ENCODE measurements at places on chromosomes 3 and 15.

DNA sequence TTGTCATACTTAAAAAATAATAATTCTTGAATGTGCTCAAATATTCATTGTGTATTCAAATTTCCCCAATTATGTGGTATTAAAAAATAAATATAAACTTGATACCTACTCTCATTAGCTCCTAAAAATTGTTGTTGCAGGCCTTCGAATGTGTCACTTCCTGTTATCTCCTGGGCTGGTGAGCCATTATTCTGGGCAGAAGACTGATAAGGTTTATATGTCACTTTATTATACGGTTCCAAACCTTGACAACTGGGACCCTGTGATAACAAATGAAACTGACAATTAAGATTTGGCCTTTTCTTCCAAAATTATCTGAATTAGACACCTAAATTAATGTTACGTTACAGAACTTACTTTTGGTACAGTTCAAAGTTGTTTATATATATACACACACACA, 15.0 kb downstream of the CEP152 start:
- DNase-seq = no peak

- DNase-seq = no peak
These were observed 23.6 kb upstream of the MYLK start for GRCh38 chr3:123907720-123908119.

DNA sequence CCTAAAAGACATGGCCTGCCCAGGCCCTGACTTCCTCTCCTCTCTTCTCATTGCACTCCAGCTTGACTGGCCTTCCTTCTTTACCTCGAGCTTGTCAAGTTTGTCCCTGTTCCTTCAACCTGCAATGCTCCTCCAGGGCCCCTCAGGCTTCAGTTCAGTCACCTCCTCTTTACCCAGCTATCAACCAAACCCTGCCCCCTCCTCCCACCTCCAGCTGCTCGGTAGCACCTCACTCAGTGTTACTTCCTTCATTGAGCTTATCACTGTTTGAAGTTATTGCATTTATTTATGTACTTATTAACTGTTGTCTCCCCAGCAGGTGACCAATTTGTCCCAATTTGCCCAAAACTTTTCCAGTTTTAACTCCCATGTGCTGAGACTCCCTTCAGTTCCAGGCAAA, 95.8 kb upstream of the UBE2E1 start:
- DNase-seq = no peak

- no peak for DNase-seq
These were observed 455 bp upstream of the ABHD17C start for GRCh38 chr15:80694611-80695098.

GRCh38 chr3:172129498-172129849, 90.1 kb downstream of the FNDC3B start:
- DNase-seq = no peak

- DNase-seq = peak; percentile 76
These were observed 6.4 kb downstream of the CELSR3 start for GRCh38 chr3:48656061-48656840.

DNA sequence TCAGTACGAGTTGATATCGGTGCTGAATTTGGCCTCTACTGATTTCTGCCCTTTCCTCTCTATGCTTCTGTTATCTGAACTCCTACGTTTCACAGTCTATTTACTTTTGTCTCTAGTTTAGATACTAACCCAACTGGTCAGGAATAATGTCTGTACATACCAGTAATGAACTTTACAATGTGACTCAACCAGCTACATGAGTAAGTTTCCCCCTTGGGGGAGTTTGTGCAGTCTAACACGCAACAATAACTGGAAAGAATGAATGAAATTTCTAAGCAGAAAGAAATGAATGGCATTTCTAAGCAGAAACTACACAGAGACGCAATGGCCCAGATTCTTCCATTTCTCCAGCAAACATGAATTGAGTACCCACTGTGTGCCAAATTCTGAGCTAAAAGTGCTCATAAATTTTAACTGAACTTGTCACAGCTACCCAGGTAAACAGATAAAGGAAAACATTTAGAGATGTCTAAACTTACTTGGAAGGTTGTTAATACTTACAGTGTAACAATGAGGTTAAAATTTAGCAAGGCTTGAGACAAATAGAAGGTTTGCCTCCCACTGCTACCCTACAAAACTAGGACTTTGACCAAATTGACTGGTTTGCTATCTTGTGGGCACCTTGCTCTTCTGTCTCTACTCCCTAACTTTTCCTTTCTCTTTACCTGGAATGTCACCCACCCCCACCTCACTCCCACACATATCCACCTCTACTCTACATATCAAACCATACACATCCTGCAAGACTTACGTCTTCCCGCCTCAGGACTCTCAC, 11.6 kb downstream of the UPK1B start:
- no peak for DNase-seq

DNA sequence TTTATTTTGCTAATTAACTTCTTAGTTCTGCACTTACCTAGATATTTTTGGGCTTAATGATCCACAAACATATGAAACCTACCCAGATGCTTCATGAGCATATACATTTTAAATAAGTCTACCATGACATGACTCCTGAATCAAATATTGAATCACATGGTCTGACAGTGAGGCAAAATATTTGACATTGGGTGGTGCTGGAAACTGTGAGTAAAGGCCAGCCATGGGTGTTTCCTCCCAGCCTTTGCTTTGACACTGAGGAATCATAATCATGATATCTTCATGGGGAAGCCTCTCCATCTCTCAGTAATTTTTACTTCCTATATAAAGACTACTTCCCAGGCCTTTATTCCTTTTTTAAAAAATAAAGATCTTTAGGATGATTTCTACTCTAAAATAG, 22.8 kb upstream of the SSR3 start:
- no peak for DNase-seq

- no peak for DNase-seq
These were observed 239.8 kb upstream of the TLE3 start for GRCh38 chr15:70337277-70338186.

GRCh38 chr3:182524711-182525401, 268.4 kb upstream of the ATP11B start:
- no peak for DNase-seq

- DNase-seq = no peak
These were observed 82.6 kb downstream of the FNDC3B start for GRCh38 chr3:172121981-172122380.

DNA sequence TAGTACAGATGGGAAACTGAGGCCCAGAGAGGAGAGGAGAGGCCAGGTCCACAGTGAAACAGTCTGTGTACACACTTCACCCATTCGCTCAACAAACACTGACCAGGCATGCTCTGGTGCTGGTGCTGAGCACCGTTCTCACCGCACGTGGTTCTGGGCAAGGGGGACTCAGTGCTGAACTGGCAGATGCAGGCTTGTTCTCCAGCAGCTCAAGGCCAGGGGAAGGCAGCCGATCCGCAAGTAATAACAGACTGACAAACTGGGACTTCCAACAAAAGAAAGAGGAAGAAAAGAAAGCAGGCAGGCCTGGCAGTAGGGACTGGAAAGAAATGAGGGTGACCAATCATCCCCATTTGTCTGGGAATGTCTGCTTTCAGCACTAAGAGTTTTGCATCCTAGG, 25.6 kb upstream of the LINGO1 start:
- DNase-seq = no peak

DNA sequence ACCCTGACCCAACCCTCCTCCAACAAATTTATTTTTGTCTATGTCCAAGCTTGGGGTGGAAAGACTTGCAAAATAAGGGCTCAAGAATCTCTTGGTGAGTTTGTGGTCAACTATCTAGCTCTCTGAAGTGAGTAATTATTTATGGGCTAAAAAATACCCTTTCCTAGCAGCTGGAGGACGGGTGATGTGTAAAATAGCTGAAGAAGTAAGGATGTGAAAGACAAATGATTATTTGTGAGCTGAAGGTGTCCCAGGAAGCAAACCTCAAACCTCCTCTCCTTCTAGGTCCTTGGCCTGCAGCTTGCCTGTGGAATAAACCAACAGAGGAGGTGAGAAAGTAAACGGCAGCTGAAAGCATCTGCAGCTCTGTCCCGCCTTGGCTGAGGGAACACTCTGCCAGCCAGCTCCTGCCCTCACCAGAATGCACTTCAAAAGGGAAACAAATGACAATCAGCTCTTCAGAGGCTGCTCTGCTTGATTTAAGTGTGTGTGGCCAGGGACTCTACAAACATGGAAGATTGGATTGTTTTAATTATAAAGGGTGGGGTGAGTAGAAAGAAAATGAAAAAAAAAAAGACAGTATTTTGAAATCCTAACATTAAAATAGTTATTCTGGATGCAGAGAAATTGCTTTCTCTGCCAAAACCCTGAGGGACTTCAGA, 60.3 kb downstream of the TM4SF4 start:
- peak; percentile 53 for DNase-seq

GRCh38 chr3:187064210-187065115, 74.8 kb downstream of the RPL39L start:
- DNase-seq = no peak

DNA sequence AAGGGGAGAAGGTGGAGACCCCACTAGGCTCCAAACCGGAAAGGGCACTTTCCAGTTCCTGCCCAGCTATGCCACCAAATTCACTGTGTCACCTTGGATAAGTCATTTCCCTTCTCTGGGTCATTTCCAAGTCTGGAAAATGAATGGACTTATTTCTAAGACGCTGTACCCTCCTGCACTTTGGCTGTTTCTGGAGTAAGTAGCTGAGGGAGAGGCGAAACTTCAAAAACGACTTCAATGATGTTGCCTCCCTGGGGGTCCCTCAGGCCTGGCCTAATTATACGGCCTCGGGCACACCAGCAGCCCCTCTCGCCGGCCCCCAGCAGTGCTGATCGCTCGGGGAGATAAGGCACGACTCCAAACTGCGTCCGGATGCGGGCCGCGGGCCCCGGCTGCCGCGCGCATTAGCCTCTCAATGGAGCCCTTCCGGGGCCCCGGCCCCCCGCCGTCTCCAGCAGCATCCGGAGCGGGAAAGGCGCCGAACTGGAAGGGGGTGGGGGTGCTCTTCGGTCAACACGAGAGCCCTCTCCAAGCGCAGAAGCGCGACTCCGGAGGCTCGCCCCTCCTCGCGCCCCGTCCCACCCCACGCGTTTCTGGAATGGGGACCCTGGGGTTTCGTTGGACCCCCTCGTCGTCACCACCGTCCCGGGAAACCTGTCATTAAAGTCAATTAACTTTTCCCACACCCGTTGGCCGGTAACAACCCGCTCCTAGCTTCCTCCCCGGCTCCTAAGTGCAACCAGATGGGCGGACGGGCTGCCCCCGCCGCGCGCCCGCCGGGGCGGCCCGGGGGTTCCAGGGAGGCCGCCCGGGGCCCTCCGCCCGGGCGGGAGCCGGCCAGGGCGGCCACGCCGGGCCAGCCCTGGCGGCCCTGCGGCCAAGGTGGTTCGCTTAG, 4.8 kb downstream of the HES1 start:
- DNase-seq = no peak

DNA sequence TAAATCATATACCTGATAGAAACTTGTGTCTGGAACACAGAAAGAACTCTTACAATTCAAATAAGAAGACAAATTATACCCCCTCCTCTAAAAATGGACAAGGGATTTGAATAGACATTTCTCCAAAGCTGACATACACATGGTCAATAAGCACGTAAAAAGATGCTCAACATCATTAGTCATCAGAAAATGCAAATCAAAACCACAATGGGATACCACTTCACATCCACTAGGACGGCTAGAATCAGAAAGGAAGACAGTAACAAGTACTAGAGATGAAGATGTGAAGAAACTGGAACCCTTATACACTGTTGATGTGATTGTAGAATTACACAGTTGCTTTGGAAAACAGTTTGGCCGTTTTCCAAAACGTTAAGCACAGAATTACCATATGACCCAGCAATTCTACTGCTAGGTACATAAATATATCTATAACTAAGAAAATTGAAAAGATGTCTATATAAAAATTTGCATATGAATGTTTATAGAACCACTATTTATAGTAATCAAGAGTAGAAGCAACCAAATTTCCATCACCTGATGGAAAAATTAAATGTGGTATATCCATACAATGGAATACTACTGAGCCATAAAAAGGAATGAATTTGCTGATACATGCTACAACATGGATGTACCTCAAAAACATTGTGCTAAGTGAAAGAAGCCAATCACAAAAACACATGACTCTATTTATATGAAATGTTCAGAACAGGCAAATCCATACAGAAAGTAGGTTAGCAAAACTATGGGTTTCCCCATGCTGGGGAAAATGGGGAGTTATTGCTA, 60.8 kb downstream of the GREM1 start:
- DNase-seq = no peak

GRCh38 chr3:165983284-165983683, 146.1 kb upstream of the BCHE start:
- no peak for DNase-seq

DNA sequence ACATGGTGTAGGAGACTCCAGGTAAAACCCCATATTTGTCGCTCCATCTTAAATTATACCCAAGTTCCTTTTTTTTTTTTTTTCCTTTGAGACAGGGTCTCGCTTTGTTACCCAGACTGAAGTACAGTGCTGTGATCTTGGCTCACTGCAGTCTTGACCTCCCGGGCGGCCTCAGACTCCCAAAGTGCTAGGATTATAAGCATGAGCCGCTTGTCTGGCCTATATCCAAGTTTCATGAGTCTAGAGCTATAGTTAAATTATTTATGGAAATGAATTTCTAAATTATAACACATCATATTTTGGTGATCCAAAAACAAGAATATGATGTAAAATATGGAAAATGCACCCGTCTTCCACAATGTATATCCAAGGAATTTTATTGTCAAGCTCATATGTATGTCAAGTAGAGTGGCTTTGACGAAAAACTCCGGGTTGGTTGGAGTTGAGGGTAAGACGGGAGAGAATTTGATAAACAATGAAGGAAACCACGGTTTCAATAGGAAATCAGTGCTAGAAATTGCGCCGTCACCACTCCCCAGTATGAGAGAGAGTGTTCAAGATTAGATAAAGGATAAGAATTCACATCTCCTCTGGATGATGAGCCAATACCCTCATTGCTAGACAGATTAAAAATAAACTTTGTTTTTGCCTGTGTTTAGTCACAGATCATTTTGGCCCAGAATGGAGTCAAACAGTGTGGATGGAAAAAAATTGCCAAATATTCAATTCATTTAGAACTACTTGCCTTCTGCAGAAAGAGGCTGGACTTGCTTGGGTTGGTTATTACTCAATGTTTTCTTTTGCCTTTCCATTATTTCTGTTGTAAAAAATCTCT, 209.2 kb upstream of the NR2F2 start:
- DNase-seq = no peak

GRCh38 chr15:78739206-78739605, 72.1 kb downstream of the ADAMTS7 start:
- no peak for DNase-seq

GRCh38 chr3:130738241-130738640, 8.4 kb downstream of the PIK3R4 start:
- no peak for DNase-seq

DNA sequence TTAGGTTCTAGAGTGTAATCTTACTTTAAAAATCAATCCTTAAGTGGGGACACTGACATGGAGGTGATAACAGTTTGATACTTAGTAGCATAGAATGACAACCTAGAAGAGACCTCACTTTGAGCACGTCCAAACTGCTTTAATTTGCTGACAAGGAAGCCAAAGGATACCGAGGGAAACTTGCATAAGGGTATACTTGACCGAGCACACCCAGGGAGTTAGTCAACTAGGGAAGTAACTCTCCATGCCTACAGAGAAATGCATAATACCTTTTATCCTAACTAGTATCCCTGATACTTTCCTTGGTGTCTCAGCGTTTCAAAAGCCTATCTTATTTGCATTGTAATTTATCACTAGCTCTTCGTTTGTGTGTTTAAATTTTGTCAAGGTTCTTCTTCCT, 5.5 kb upstream of the TPRG1 start:
- DNase-seq = no peak

GRCh38 chr15:64137226-64137833, 14.2 kb upstream of the SNX22 start:
- DNase-seq = no peak

GRCh38 chr3:79012946-79013362, 754.8 kb downstream of the ROBO1 start:
- no peak for DNase-seq

GRCh38 chr15:59543721-59544547, 67.6 kb upstream of the GCNT3 start:
- DNase-seq = no peak
